ENCODE measurements at places on chromosomes 5 and 9.
A peak's percentile ranks its signal among the peaks of the same experiment; 100 is the strongest.

DNA sequence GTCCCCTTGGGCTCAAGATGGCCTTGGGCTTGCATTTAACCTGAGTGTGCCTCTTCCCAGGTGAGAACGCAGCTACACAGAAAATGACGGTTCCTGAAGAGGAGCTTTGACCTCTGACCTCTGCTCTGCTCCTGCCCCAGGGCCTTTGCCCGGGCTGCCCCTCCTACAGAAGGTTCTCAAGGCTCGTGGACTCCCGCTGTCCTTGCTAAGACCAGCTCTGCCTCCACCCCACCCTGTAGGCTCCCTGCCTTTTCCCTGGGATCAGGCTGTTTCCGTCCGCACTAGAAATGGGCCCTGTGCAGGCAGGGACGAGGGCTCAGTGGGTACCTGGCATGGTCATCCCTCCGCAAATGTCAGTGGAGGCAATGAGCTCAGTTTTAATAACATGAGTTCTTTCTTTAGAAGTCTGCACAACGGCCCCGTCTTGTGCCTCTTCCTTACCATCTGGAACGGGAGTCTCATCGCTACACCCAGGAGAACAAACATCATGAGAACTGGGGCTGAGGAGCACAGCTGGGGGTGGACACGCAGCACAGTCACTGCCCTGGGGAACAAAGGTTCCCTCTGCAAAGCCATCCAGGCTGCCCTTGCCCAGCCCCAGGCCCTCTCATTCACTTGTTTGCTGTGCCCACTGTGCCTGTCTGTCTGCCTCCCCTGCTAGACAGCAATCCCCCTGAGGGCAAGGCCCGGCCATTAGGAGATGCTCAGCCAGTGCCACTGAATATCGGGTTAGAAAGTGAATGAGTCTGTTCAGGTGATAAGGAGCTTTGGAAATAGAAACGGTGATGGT, 26.7 kb upstream of the LPCAT1 start:
- DNase-seq = no peak

- DNase-seq = no peak
These were observed 391.2 kb downstream of the HINT1 start for GRCh38 chr5:130773813-130774212.

DNA sequence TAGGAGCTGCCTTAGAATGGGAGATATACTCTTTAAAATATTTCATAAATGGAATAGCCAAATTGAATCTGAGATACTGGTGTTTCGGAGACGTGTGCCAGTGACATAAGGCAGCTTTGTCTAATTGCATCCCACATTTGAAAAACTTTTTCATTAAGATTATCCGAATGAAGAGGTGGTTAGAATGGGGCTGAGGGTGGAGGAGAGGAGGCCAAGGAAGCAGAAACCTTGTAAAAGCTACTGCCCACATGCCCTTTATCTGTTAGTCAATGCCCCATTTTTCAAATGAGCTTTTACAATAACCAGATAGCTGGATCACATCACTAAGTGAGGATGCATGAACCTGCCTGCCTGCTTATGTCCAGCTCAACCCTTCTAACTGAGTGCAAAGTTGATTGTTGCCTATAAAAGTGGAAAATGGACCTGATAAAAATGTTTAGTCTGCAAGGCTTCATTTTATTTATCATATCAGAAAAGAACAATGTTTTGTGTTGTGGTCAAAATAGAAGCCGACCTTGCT, 34.8 kb downstream of the SNX24 start:
- DNase-seq = no peak

DNA sequence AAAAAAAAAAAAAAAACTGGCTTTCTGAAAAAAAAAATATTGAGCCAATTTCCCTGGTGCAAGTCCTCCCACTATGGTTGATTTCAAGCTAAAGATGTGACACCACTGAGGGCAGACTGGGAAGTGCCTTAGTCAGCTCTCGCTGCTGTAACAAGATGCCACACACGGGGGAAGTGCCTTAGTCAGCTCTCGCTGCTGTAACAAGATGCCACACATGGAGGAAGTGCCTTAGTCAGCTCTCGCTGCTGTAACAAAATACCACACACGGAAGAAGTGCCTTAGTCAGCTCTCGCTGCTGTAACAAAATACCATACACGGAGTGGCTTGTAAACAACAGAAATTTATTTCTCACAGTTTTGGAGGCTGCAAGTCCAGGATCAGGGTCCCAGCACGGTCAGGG, 23.4 kb downstream of the BTNL9 start:
- DNase-seq = no peak

DNA sequence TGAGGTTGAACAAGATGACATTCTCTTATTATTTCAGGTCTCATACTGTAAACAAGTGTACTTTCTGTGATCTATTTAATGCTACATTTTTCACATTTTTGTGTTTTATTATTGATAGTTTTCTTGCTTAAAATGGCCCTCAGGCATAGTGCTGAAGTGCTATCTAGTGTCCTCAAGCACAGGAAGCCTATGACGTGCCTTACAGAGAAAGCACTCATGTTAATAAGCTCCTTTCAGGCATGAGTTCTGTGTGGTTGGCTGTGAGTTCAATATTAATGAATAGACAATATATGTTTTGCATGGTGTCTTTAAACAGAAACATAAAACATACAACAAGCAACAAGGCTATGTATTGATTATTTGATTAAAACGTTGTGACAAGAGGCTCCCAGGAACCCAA, 450.1 kb downstream of the PLK2 start:
- no peak for DNase-seq

DNA sequence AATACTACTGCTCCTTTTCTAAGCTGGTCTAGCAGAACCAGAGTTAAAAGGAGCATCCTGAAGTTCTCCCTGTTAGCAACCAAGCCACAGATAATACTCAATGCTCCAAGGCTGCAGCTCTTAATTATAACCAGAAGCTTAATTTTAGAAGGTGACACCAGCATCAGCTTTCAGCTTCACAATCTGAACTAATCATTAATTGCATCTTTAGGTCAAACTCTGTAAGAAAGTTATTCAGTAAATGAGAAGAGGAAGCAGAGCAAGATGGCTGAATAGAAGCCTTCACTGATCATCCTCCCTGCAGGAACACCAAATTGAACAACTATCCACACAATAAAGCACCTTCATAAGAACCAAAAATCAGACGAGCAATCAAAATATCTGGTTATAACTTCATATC, 38.5 kb downstream of the APBA1 start:
- no peak for DNase-seq

DNA sequence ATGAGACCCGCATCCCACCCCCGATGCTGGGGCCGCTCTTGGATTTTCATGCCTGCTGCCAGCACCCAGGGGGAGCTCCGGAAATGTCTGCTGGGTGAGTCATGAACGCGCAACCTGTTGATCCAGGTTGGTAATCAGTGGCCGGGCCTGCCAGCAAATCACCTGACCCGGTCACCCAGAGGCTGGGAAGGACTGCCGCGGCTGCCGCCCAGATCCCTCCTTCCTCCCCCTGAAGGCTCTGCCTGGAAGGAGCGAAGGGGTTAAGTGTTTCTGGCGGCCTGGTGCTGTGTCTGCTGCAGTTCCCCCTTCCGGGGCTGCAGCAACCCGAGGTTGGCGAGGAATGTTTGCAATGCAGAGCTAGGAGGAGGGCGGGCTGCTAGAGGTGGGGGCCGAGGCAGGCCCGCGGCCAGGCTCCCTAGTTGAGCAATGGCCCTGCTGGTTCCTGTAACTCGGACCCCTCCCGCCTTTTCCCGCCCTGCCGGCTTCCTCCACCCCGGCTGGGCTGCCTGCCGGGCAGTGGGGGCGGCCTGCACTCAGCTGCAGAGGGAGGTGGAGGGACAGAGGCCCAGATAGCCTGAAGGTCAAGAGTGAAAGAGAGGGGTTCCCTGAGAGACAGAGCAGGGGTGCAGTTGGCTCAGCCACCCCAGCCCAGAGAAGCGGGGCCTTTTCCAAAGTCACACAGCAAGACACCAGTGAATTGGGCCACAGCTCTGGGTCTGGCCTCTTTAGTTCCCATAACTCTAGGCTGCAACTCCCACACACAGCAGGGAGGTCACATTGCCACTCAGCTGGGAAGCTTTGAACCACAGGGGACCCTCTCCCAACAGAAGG, 156.3 kb upstream of the IER5L start:
- peak; percentile 96 for DNase-seq

Data from EL (cell line).